ENCODE measurements at places on chromosomes 16 and 17.

- DNase-seq = no peak
Measured at GRCh38 chr16:66416136-66416535, 11.0 kb upstream of the BEAN1 start.

DNA sequence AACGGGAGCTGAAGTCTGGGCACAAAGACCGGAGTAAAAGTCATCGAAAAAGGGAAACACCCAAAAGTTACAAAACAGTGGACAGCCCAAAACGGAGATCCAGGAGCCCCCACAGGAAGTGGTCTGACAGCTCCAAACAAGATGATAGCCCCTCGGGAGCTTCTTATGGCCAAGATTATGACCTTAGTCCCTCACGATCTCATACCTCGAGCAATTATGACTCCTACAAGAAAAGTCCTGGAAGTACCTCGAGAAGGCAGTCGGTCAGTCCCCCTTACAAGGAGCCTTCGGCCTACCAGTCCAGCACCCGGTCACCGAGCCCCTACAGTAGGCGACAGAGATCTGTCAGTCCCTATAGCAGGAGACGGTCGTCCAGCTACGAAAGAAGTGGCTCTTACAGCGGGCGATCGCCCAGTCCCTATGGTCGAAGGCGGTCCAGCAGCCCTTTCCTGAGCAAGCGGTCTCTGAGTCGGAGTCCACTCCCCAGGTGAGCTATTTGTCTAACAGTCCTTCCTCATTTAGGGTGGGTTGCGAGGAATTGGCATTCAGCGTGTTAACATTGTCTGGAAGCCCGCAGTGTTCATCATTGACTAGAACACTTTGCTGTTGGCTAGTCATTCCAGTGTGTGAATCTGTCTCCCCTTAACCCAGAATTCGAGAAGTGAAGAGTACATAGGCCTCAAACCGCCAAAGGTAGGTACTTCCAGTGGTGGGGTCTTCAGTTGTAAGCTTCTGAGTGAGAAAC is 1.5 kb downstream of the CDK12 start:
- no peak for DNase-seq

- no peak for DNase-seq
Measured at GRCh38 chr17:2344528-2344927, 7.2 kb downstream of the SGSM2 start.

DNA sequence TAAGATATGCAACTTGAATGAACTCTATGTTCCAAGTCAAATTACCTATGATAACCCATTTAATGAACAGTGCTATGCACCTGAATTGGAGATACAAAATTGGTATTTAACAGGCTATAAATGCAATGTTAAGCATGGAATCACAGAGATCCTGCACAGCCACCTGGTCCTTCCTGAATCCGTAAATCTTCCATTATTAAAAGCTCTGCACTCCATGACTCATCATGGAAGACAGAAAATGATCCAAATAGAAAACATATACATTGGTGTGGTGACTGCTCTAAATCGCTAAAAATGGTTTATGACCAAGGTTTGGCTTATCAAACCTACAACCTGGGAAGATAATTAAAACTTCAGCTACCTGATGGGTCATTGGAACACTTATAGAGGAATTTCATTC is 45.3 kb downstream of the GLG1 start:
- DNase-seq = no peak

DNA sequence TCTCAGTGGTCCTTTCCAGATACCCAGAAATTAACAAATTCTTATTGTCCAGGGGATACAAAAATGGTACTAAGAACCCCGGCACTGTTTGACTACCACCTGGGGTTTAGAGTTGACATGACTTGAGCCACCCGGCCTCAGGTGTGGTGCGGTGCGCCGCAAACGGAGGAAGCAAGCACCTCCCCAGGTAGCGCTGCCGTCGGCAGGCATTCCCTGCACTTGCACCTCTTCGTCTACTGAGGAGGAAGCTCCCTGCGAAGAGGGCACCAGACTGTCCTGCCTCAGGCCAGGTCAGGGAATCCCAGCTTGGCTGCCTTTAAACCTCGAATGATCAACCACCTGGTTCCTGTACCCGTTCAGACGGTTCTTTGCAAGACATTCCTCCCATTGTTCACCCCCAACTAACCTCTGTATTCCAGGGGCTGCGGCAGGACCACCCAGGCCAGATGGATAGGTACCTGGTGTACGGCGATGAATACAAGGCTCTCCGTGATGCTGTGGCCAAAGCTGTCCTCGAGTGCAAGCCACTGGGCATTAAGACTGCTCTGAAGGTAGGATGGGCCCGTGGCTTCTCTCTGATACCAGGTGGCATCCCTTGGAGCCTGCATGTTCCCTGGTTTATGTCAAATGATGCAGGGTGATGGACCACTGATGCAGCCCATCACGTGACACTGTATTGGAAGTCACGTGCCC is 40.8 kb upstream of the ENDOV start:
- no peak for DNase-seq

GRCh38 chr16:17832738-17833137 is 362.0 kb upstream of the XYLT1 start:
- no peak for DNase-seq

DNA sequence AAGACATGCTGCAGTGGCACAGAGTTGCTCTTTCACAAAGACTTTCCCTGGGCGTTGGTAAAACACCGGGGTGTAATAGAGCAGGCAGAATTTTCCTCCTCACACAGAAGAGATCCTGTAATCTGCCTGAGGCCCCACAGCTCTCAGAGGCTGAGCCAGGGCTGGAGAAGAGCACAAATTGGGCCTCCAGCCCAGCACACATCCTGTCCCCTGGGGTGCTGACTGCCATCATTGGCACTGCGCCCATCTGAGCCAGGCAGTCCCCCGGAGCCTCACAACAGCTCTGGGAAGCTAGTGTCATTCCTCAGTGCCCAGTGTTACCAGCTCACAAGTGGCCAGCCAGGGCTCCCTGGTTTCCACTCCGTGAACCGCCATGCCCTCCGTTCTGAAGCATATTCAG is 119.4 kb downstream of the SOCS1 start:
- DNase-seq = no peak

DNA sequence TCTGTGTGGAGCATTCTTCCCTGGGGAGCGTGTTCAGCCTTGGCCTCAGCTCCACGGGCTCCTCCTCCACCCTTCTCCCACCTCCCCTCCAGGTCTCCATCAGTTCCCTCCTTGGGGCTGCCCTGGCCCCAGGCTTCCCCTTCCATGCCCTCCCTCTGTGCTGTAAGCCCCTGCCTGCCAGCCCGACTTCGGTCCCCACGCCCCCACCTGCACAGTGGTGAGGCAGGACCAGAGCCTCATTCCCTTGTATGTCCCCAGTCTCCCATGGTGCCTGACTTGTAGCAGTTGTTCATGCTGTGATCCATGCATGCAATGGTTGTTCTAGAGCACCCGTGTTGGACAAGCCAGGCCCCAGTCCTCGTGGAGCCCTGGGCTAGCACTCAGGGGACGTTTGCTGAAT is 199.4 kb downstream of the RBFOX3 start:
- no peak for DNase-seq

DNA sequence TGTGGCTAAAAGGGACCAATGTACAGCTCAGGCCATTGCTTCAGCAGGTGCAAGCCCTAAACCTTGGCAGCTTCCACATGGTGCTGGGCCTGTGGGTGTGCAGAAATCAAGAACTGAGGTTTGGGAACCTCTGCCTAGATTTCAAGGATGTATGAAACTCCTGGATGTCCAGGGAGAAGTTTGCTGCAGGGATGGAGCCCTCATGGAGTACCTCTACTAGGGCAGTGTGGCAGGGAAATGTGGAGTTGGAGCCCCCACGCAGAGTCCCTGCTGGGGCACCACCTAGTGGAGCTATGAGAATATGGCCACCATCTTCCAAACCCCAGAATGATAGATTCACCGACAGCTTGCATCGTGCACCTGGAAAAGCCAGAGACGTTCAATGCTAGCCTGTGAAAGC is 13.0 kb downstream of the EFCAB5 start:
- no peak for DNase-seq

DNA sequence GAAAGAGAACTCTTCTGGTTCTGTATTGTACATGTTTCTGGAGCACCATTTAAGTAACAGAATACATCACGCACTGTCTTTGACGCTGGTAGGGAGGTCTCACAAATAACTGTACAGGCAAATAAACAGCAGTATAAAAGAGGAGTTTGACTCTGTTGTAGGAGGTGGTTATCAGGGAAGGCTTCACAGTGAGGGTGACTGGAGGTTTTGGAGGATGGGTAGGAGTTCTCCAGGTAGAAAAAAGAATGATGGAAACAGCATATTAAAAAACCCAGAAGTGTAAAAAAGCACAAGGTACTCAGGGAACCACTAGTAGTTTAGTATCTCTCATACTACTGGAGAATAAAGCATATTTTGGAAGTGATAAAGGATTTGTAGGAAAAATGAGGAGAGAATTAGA is 2.7 kb upstream of the SLC6A2 start:
- no peak for DNase-seq

GRCh38 chr17:68591583-68591982 is 9.6 kb downstream of the FAM20A start:
- no peak for DNase-seq

- DNase-seq = no peak
Measured at GRCh38 chr17:4520894-4521600, 22.4 kb downstream of the SPNS2 start.

GRCh38 chr16:11674818-11675560 is 6.7 kb downstream of the SNN start:
- DNase-seq = no peak

GRCh38 chr17:69654981-69655855 is 240.7 kb downstream of the MAP2K6 start:
- DNase-seq = no peak

GRCh38 chr16:81071805-81072204 is 5.2 kb downstream of the C16orf46 start:
- no peak for DNase-seq

- no peak for DNase-seq
Measured at GRCh38 chr17:57876866-57877237, 27.0 kb upstream of the MRPS23 start.

GRCh38 chr16:27745348-27745747 is 195.4 kb downstream of the KATNIP start:
- DNase-seq = no peak

- DNase-seq = peak; percentile 79
Measured at GRCh38 chr16:23182206-23182678, 303 bp upstream of the SCNN1G start.

DNA sequence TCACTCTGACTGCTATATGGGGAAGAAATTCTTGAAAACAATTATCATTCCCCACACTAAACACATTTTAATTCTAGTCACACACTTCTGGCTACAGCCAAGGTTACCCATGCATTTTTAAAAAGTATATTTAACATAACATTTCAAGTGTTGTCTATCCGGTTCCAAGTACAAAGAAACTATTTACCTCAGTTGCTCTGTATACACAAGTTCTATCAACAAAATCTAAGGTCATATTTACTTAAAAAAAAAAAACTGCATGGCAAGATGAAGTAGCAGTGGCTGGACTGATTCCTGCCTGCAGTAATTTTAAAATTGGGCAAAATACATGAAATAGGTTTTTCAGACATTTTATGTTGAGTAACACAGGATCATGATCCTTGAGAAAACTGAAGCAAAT is 155.9 kb upstream of the TOM1L1 start:
- no peak for DNase-seq

DNA sequence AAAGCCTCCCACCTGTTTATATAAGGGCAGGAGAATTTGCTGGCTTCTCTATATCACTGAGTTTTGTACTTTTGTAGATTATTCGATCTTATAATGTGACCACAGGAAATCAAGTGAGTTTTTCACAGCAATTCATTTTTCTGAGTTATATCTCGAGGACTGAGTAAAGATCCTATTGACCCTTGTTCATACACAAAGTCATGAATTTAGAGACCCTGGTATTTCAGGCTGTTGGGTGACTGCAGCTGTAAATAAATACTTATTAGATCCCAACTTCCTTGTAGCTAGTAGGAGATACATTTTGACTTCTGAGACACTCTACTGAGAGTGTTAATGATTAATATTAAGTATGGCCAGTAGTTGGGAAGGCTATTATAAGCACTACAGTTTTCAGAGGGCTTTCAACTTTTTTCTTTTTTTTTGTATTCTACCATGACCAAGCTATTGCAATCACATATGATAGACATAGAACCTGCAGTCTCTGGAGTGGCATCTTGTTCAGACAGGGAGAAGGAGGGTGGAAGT is 3.2 kb upstream of the KRT20 start:
- DNase-seq = no peak

DNA sequence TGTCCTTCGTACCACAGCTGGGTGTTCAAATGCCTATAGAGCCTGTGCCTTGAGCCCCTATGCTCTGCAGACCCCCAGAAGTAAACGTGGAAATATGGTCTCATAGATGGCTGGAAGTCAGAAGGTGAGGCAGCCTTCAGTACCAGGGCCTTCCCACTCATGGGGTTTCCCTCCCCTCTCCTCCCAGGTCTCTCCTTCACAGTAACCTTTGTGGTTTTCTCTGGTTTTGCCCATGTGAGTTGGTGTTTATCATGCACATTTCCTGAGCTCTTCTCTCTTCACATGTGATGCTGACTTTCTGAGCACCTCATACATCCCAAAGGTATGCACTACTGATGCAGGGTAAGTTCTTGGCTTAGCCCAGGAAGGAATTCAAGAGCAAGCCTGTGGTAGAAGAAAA is 35.4 kb downstream of the TMEM114 start:
- DNase-seq = no peak

- no peak for DNase-seq
Measured at GRCh38 chr17:46136820-46137219, 56.4 kb downstream of the KANSL1 start.

DNA sequence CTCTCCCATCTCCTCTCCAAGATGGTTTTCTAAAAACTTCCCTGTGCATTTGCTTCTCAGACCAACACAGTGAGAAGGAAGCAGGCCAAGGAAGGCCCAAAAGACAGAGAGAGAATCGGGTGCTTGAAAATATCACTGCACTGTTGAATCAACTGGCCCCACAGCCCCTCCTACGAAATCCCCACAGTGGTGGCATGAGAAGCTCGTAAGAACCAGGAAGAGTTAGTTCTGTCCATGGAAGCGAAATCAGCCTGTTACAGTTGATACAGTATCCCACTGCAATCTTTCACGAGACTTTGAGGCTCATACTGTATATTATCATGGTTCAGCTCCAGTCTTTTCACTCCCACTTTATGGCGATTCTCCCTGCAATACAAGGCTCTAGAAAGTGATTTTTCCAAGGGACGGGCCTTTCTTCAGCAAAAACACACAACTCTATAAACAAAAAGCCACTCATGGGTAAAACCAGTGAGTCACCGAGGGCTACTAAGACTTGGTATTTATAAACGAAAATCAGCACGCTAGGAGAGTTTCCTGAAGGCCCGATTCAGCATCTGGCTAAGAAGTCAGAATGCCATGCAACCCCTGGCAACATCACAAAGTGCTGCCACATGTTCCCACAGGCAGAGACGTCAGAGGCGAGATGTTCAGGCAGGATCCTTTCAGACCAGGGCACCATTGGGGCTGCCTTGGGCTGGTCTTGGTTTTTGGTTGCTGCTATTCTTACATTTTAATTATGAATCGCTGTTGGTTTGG is 185.7 kb downstream of the IRX5 start:
- DNase-seq = no peak

GRCh38 chr16:25896411-25896810 is 204.7 kb downstream of the HS3ST4 start:
- DNase-seq = no peak

DNA sequence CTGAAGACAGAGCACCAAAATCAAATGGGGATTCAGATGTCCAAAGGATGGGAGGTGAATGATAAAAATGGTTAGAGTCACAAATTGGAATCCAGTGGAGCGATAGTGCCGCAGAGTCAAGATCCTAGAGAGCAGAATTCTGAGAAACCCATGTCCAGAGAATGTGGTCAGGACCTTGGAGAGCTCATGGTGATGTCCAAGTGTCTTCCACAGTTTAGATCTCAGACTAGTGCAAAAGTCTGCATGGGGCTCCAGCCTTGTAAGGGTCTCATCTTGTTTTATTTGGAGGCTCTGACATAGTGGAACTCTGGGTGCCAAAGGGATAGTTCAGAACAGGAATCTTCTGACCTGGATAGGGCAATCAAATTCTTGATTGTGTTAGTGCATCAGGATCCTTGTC is 245.9 kb upstream of the HSBP1 start:
- no peak for DNase-seq
